ENCODE measurements at places on chromosomes 3 and 15.

DNA sequence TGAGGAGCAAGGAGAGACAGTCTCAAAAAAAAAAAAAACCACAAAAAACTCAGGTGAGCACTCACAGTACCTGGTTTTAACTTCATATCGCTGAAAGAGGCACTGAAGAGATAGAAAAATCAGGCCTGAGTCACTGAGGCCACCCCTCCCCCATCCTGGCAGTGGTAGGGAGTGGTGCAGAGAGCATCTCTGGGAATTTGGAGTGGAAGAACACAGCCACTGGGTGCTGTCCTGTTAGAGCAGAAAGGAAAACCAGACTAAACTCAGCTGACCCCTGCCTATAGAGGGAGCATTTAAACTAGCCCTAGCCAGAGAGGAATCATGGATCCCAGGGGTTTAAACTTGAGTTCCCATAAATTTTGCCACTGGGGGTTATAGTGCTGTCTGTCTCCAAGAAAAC, 22.2 kb upstream of the DNAJC13 start:
- DNase-seq, result no peak

DNA sequence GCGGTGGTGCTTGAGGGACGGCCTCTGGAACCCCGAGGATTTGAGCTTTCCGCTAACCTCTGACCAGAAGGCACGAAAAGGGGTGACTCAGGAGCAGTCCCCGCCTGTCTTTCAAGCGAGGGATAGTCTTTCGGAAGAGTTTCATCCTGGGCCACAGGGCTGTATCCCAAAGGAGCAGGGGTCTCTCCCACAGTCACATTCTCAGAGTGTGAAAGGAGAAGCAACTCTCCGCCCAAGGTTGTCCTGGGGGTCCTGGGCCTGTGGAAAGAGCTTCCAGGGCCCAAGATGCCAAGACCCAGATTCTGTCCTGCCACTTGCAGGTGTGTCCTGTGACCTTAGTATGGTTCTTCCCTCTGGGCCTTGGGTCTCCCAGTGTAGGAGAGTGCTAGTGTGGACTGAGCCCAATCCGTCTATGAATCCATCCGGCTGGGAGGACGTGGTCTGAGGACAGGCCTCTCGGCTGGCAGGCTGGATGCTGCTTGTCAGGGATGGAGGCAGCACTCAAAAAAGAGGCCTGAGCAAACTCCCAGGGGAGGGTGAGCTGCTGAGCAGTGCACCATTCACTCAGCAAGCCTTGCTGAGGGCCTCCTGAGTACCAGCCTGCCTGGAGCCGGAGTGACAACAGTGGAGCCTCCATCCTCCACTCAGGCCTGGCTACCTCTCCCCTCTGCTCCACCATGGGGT, 1.6 kb upstream of the DUSP7 start:
- DNase-seq, result no peak

DNA sequence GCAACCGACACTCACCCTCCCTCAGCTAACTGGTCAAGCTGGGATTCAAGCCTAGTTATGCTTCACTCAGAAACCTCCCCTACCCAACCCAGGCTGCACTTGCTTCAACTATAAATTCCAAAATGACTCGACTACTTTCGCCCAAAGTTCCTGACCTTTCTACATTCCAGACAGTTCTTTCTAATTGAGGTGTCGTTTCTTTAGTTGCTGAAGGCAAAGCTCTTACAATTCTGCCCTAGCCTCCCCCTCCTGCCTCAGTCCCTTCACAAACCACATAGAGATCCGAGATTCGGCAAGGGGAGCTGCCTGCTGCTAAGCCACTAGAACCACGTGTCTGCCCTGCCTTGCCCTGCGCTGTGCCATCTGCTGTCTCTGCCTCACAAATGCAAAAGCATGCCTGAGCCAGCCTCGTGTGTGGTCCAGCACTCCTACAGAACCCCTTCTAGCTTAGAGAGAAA, 74.7 kb upstream of the SH3GL3 start:
- DNase-seq, result no peak

DNA sequence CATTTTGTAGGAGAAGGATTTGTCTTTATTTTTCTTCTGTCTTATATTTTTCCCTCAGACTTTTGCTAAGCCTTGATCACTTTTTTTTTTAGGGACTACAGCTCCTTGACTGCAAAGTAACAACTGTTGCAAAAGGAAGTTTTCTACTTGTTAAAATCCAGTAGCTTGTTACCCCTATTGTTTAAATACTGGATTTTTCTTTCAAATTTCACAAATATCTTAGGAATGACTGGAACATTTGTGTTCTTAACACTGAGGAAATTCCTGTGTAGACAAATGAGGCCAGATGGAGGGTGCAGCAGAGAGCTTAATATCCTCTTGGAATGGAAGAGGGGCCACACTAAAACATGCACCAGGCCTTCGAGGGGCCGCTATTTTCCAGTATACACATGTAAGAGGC, 3.2 kb upstream of the PGPEP1L start:
- peak; percentile 66 for DNase-seq

DNA sequence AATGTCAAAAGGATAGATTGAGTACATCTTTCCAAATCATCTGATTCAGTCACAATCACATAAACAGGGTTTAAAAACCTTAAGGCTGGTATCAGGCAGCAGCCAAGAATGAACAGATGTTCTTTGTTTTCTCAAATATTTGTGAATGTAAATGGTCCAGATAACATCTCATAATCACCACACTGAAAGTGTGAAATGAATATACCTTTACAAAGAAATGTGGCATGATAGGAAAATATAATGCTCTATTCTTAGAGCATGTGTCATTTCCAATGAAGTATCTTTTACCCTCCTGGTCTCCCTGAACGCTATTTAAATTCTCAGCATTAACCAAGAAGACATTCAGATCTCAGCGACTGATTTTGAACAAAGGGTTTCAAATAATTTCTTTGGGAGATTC, 8.8 kb upstream of the ACTC1 start:
- no peak for DNase-seq

DNA sequence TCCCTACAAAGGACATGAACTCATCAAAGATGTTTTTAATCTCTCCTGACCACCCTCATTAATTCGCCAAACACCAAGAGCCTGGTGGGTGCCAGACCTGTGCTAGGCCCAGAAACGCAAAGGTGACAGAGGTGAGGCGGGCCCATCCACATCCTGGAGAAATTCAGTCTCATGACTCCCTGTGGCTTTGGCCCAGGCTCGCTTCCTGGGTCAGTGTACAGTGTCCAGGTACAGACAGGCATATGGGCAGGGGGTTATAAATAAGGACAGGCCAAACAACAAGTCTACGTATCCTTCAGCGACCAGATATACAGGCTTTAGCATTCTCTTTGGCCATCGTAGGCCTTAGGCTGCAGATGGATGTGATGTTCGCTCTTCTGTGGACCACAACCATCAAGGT, 945 bp upstream of the PLA2G4F start:
- no peak for DNase-seq

DNA sequence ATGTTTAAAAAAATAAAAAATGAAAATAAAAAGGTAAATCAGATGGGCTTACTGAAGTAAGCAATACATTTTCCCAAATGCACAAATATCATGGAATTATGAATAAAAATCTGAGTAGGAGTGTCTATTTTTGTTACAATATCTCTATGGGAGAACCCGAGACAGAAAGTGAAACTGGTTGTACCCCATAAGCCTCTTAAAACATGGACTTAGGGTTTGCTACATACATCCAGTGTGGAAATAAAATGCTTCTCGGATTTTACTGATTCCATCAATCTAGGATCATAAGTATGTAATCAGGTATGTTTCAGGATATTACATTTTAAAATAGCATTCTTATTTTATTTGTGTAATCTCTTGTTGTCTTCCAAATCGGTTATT, 177.8 kb upstream of the CDIN1 start:
- no peak for DNase-seq

DNA sequence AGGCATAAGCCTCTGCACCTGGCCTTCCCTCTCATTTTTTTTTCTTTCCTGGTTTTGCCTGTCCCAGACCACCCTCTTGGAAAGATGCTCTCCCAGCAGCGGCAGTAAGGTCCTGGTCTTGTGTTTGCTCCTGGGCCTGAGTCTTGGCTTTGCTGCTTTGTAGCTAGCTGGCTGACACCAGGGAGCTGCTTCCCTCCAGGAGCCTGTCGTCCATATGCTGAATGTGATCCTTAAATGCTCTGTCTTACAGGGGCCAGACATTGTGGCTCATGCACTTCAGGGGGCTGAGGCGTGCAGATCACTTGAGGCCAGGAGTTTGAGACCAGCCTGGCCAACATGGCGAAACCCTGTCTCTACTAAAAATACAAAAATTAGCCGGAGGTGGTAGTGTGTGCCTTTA, 17.2 kb downstream of the FLNB start:
- peak; percentile 3 for DNase-seq

GRCh38 chr15:39586387-39587095, 5.7 kb downstream of the THBS1 start:
- DNase-seq, result peak; percentile 53

DNA sequence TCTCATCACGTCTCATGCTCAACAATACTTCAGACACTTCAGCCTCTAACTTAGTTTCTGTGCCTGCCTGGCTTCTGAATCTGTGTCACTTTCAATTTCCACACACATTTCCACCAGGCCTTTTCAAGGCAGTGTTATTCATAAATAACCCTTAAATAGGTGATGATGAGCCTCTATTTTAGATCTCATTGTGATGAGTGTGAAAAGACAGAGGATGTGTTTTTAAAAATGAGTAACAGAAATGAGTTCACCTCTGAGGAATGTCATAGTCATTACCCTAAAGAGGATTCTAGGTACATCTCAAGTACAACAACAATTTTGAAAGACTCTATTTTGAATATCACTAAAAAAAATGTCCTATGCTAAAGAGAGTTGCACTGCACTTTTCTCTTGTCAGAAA, 64.6 kb downstream of the STAC start:
- peak; percentile 70 for DNase-seq

- DNase-seq, result no peak
Observed at GRCh38 chr3:31140470-31140869, 246.0 kb upstream of the GADL1 start.

GRCh38 chr3:36944641-36945270, at the start of gene TRANK1:
Gene TRANK1 (minus strand): TSS chr3:36945054. CDS start chr3:36944809, 245 bp downstream.
- peak; percentile 89 for DNase-seq

GRCh38 chr3:76063811-76064210, 278.5 kb upstream of the ZNF717 start:
- DNase-seq, result no peak

DNA sequence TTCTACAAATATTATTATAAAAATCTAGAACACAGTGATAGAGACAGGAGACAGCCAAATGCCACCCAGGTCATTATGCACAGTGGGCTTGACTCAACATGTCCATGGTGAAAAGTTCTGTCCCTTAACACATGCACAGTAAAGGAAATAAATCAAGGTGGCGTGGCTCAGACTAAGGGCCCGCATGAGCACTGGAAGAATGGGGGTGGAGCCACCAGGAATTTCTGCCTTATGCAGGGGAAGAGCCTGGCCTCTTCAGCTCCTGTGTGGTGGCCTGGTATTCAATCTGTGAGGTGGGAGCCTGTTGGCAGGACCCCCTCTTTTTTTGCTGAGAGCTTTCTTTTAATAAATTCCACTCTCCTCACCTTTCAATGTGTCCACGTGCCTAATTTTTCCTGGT, 17.2 kb upstream of the SPG21 start:
- DNase-seq, result no peak

DNA sequence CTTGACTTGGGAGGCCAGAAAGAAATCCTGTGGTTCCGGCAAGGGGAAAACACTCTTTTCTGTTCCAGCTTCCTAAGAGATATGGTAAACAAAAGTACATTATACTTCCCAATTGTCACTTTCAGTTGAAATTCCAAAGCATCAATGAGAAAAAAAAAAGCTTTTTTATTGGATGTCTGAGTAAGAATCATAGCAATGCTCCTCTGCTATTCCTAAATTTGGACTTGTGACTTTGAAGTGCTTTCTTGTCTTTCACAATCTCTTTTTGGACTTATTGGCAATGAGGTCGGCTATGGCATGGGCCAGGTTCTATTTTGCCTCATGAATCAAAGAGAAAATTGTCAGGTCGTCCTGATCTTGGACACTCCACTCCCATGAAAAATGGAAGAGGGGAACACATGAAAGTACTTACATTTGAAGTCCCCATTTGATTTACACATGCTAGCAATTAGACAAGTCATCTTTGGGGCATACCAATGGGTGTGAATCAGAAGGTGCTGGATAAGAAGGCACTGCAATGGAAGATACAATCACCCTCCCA, 170.5 kb downstream of the GREM1 start:
- DNase-seq, result no peak

DNA sequence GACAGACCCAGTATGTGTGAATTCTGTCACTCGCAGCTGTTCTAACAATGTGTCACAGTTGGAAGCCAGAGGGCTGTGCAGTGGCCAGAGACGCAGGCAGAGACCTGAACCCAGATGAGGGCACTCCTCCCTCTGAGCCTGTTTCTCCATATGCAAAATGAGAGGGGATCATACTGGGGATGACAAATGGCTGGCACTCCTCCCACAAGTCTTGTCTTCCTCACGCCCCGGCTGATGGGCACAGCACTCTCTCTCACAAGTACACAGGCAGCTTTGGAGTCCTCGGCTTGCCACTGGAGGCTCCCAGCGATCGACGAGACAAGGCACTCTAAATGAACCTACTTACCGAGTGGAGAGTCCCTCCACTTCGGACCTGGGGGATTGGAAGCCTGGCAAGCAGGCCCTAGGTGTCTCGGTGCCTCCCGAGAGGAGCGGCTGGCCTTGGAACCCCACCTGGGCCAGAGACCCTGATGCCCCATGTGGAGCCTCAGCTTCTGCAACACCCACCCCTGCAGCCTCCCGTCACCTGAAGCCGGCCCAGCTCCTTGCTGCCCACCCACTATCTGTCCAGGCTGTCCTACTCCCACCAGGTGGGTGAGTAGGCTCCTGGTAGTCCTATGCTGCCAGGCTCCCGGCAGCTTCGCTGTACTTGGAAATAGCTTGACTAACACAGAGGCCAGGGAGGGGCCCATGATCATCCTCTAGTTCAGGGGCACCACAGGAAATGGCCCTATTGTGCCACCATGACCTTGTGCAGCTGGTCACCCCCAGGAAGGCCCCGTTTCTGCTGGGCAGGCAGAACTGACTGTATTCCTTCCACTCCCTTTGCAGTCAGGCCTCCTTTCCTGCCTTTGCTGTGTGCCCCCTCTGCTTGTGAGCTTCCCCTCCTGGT, 65.0 kb upstream of the IQSEC1 start:
- DNase-seq, result peak; percentile 35

DNA sequence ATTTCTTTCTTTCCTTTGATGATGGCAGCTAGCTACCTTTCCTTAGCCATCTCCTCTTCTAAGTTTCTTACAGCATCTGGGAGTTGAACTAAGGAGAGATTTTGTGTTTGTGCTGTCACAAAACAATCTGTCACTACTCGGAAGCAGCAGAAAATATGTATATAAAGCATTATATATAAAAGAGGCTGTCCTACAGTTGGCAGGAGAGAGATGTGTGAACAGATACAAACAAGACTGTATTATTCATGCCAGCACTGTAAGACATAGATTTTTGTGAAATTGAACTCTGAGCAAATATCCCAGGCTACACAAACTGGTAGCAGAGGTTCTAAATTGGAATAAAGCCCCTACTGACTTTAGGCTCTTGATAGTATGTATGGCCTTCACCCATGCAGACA, 577.5 kb upstream of the NECTIN3 start:
- no peak for DNase-seq

- no peak for DNase-seq
Observed at GRCh38 chr15:35755237-35755802, 209.4 kb upstream of the DPH6 start.

Data from osteoblast (primary cell).